Cortex of kidney (tissue), 1 donor: ENCODE measurements at places on chromosomes 2 and 18.

DNA sequence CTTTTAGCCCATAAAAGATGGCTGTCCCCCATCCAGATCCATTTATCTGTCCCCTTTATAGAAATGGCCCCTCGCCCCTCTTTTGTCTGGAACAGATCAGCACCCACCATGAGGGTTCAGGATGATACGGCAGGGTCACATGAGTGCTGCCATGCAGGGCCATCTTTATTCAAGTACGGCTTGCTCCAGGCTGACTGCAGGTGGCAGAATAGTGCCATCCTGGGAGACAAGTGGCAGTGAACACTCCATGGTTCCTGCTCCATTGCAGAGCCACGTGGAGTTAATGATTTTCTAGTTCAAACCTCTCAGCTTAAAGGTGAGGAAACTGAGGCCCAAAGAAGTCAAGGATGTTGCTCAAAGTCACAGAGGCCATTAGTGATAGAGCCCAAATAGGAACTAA is 180.6 kb downstream of the CLIP4 start:
- DNase-seq = no peak

DNA sequence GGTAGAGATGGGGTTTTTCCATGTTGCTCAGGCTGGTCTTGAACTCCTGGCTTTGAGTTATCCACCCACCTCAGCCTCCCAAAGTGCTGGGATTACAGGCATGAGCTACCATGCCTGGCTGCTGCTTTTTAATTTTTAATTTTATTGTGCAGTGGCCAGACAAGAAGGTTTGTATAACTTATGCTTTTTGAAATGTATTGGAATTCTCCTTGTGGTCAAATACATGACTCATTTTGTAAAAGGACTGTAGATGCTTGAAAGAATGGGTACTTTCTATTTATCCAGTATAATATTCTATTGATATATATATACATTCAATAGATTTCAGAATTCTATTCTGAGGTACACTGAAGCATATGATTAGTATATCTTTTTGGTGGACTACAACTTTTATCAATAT is 82.6 kb upstream of the ST3GAL5 start:
- no peak for DNase-seq

DNA sequence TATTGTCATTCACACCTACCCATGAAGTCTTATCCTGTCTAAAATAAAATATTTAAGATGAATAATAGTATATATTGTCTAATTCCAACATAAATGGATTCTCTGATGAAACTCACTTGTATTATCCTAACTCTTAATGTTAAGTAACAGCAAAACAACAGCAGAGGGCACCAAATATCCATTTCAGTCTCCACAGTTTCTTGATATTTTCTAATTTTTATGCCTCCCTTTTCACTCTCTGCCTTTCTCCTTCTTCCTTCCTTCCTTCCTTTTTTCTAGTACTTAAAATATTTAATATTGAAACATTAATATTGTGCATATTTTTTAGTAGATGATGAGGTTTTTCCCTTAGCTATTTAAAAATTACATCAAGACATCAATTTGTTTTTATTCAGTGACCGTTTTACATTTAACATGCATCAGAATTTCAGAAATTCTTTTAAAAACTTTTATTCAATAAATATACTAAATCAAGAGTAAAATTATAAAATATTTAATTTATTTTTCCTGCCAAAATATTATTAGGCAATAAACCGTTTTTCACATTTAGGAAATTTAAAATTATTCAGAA is 97.6 kb downstream of the WDR7 start:
- no peak for DNase-seq

- no peak for DNase-seq
Measured at GRCh38 chr18:79199691-79200374, 130.6 kb downstream of the ATP9B start.

DNA sequence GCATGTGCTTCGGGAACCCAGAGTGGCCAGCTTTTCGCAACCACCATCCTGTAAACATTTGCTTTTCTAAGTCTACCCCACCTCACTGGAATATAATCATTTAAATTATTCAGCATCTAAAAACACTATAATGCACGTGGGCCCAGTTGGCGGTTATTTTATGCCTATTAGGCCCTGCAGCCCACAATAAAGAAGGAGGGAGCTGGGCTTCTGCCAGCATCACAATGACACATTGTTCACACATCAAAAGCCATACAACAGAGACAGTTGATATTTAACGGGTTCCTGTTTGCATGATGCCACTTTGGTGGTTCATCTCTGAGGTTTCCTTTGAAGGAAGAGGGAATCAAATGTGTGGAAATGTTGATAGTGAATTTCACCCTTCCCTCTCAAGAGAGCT is 916.0 kb upstream of the CELF4 start:
- DNase-seq = no peak

DNA sequence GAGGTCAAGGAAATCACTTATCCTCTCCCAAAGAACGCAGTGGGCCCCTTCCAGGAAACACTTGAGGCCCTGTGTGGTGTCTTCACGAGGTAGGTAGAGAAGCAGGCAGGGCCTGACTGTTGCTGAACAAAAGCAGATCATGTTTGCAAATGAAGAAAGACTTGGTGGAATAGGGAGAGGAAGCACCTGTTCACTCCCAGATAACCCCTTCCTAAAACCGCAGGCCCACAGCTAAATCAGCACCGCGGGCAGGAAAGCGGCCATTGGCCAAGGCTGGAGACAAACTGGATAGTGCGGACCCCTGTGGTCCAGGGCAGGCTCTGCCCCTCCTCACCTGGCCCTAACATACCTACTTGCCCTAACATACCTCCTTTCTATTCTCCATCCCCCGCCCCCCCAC is 64.9 kb upstream of the KLHL29 start:
- no peak for DNase-seq

GRCh38 chr2:27914041-27914804 is 23.7 kb downstream of the BABAM2 start:
- DNase-seq = no peak

DNA sequence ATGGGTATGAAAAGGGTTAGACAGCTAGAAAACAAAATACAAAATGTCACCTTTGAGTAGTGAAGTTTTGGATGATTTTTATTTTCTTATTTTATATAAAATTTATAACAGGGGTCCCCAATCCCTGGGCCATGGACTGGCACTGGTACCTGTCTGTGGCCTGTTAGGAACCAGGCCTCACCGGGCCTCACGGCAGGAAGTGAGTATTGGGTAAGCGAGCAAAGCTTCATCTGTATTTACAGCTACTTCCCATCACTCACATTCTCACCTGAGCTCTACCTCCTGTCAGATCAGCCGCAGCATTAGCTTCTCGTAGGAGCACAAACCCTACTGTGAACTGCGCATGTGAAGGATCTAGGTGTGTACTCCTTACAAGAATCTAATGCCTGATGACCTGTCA is 202.8 kb upstream of the TWIST2 start:
- no peak for DNase-seq

DNA sequence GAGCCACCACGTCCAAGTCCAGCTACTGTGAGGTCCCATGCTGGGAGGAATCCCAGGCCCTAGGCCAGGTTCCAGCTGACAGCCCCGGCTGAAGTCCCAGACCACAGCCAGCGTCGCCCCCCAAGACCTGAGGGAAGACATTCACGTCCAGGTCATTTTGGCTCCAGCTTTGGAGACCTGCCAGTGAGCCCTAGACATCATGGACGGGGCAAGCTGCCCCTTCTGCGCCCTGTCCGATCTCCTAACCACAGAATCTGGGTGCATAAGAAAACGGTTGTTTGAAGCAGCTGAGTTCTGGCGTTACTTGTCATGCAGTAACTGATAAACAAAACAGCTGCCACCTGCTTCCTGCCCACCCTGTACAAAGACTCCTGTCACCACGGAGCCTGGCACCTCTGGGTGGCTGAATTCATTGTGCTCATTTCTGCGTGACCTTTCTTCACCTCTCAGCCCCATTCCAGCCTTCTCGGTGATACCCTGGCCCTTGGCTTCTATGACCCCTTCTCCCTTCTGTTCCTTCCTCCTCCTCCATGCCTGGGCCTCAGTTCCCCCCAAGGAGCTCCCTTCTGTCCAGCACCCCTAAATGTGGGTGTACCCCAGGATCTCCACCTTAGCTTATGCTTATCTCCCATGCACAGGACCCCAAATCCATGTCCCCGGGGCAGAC is 72.6 kb upstream of the SMAD7 start:
- DNase-seq = no peak

DNA sequence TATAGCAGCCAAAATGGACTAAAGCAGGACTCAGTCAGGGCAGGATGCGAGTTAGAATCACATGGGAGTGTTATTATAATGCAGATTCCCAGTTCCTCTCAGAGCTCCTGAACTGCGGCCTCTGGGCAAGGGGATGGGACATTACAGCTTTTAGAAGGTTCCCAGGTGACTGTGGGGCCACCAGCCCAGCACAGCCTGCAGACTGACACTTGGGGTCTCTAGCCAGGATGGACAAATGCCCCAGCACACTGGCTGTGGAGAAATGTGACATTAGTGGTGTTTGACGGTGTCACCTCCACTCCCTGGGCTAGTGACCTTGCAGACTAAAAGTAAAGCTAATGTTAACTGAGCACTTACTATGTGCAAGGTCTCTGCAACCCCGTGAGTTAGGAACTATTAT is 238.0 kb upstream of the HS6ST1 start:
- no peak for DNase-seq

DNA sequence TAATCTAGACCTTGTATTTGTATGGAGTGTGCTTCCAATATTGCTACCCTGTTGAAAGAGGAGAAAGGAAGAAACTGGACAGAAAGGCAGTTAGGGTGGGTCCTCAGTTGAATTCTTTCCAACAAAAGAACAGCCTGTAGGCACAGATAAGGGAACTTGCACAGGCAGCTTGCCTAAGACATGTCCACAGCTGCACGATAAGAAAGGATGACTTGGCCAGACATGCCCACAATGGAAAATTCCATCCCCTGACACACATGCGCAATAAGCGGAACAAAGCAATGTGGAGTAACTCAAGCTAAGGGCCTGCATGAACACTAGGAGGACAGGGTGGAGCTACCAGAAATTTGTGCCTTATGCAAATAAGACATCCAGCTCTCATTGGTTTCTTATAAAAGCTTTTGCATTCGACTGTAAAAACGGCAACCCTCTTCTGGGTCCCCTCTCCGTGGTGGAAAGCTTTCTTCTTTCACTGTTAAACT is 1084.7 kb upstream of the NXPH2 start:
- DNase-seq = no peak

DNA sequence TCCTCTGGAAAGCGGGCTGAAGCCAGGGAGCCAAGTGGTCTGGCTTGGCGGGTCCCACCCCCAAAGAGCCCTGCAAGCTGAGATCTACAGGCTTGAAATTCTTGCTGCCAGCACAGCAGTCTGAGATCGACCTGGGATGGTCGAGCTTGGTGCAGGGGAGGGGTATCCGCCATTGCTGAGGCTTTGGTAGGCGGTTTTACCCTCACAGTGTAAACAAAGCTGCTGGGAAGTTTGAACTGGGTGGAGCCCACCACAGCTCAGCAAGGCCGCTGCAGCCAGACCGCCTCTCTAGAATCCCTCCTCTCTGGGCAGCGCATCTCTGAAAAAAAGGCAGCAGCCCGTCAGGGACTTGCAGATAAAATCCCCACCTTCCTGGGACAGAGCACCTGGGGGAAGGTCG is 12.6 kb upstream of the FLACC1 start:
- no peak for DNase-seq

GRCh38 chr2:206831442-206831995 is 66.1 kb downstream of the FASTKD2 start:
- DNase-seq = no peak

- DNase-seq = no peak
Measured at GRCh38 chr2:66575625-66576310, 140.8 kb downstream of the MEIS1 start.

GRCh38 chr2:2014251-2014771 is 270.0 kb upstream of the PXDN start:
- DNase-seq = no peak

- no peak for DNase-seq
Measured at GRCh38 chr2:113169586-113169985, 4.2 kb upstream of the PSD4 start.

- no peak for DNase-seq
Measured at GRCh38 chr2:107068069-107068916, 182.3 kb upstream of the ST6GAL2 start.

GRCh38 chr18:51168026-51168742 is 29.3 kb downstream of the MEX3C start:
- DNase-seq = no peak

DNA sequence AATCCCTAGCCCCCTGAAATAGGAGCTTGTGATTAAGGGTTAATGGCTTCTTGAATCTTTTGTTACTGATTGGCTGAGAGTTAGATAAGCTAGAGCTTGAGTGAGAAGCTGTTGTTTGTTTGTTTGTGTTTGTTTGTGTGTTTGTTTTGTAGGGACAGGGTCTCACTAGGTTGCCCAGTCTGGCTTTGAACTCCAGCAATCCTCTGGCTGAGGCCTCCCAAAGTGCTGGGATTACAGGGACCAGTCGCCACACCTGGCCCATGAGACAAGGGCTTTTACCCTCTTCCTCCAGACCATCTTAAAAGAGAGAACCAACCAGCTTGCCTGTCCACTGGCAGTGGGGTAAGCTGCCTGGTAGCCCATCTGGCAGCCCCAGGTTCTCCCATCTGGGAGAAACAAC is 58.1 kb downstream of the SH2D6 start:
- DNase-seq = no peak

GRCh38 chr2:197059477-197059876 is 133.0 kb upstream of the PGAP1 start:
- DNase-seq = no peak

GRCh38 chr2:214019973-214020345 is 390.9 kb upstream of the VWC2L start:
- no peak for DNase-seq

- no peak for DNase-seq
Measured at GRCh38 chr2:11177871-11178690, 22.8 kb downstream of the SLC66A3 start.

DNA sequence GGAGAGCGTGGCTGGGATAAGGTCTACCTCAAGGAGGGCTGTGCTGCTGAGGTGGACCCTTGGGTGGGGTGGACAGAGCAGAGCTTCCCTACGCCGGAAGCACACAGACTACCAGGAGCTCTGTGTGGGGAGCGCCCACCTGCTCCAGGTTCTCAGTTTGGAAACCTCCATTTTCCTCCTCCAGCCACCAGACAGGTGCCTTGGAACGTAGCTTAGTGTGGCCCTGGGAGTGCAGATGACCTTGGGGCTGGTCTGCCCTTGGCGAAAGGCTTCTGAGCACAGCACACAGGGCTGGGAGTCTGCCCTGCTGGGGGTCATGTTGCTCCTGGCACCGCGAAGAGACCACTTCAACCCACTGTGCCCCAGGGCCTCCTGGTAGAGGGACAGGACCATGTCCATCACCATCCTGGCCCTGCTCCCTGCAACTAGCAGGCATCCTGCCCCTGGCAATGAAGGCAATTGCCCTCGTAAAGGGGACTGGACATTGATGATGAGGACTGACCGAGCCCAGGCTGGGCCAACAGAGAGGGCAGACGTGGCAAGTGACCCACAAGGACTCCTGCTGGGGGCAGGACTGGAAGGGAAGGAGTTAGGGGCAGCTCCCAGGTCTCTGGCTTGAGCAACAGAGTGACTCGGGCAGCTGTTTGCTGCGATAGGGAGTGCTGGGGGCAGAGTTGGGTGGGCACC is 214.7 kb downstream of the CYP26B1 start:
- DNase-seq = no peak

GRCh38 chr18:76459687-76460350 is 35.2 kb downstream of the ZNF516 start:
- no peak for DNase-seq
